Stimulated activated CD4-positive, alpha-beta T cell treated with anti-CD3 and anti-CD28 coated beads, Interleukin-1b, Interleukin-23, amount 100 ng/mL, for 24 hours (primary cell): ENCODE measurements at places on chromosomes 1 and 21.

GRCh38 chr1:232534552-232535517 is 95.1 kb downstream of the SIPA1L2 start:
- no peak for DNase-seq

DNA sequence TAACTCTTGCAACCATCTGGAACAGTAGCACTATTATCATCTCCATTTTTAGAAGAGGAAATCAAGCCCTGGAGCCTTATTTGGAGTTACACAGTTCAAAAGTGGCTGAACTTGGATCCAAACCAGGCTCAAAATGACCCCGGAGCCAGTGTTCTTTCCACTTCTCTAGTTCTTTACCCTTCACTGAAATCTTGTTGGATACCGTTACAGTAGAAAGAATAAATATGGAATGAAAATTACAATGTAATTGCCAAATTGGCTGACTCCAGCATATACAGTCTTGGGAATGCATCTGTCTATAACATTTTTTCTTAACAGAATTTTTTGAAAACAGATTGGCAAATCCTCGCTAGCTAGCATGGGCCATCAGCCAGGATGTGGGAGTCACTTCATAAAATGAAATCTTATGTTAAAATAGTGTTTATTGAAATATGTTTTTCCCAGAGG is 261.4 kb downstream of the CTH start:
- no peak for DNase-seq

- DNase-seq = no peak
Observed at GRCh38 chr1:55574691-55575225, 359.6 kb upstream of the USP24 start.

DNA sequence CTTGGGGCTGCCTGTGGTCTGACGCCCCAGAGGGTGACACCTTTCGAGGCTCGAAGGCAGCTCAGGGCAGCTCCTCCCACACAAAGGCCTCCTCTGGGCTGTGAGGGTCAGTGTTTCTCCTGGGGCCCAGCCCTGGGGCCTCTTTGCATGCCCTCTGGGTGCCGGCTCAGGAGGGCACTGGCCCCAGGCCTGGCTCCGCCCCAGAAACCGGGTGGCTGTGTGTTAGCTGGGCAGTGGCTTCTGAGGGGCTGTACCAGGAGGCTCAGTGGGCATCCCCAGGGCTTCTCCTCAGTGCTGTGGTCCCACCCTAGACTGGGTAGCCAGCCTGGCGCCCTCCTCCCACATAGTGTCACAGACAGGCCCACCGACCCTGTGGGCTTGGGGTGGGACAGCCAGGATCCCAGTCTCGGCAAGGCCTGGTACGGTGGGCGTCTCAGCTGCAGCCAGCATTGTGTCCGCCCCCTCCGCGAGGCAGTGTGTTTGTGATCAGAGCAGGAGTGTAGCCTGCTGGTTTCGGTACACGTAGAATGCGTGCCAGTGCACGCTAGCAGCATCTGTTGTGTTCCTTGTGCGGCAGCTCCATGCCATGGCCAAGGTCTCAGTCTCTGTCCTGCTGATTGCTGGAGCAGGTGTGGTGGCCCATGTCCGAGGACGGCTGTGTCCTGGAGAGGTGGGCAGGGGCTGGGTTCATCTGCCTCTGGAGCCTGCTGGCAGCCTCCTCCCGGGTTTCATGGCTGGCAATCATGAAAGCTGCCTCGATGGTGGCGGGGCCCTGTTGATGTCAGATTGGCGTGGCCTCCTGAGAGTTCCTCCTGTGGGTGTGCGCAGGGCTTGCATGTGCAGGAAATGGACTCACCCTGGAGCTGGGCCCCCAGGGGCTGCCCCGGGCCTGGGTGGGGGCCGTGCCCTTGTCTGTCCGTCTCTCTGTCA is 28.0 kb downstream of the RRP1 start:
- DNase-seq = no peak

DNA sequence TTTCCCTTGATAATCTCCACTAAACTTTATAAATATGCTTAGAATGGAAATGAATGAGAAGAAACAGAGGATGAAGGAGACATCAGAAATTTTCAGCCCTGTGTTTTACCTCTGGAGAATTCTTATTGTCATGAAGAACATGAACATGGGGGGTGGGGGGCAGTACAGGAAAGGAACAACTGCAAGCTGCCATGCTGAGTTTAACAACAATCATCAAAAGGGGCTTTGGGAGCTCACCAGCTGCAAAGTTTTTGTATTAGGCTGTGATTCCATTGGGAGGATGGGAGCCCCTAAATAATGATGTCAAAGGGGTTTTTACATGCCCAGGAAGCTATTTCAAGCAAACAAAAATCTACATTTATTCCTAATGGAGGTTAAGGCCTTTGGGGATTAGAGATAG is 103.3 kb downstream of the AKT3 start:
- no peak for DNase-seq

DNA sequence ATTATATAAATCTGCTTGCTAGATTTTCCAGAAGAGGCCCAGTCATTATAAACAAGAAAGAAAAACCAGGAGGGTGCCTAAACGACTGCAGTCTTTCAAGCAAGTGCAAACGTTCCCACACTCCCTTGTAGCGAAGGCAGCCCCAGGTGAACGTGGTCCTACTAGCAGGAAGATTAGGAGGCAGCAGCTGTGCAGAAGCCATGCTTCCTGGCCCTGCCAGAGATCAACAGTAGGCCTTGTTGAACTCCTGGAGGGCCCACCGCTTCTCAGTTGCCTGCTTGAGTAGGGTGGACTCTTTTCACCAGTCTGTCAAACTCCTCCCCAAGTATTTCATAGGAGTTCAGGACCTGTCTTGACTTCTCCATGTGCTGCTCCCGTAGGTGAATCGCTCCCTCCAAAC is 163.0 kb upstream of the GORAB start:
- DNase-seq = no peak

- no peak for DNase-seq
Observed at GRCh38 chr1:36803868-36804570, 230.3 kb downstream of the GRIK3 start.

GRCh38 chr1:10835822-10836421 is 39.5 kb upstream of the CASZ1 start:
- no peak for DNase-seq

GRCh38 chr1:155964193-155964592 is 14.2 kb downstream of the ARHGEF2 start:
- no peak for DNase-seq

DNA sequence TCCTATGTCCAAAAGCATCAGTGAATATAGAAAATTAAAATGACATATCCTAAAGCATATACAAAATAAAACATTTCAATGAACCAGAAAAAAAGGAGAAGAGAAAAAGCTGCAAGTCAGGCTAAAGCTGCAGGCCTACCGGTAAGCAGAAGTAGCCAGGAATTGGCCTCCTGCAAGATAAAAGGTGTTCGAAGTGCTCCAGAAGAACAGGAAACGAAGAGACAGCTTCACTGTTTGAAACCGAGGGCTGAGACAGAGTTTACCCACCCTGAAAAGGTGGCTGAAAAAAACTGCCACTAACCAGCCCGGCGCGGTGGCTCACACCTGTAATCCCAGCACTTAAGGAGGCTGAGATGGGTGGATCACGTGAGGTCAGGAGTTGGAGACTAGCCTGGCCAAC is 37.4 kb downstream of the NSL1 start:
- no peak for DNase-seq

GRCh38 chr1:219537223-219537631 is 75.7 kb downstream of the ZC3H11B start:
- DNase-seq = no peak

DNA sequence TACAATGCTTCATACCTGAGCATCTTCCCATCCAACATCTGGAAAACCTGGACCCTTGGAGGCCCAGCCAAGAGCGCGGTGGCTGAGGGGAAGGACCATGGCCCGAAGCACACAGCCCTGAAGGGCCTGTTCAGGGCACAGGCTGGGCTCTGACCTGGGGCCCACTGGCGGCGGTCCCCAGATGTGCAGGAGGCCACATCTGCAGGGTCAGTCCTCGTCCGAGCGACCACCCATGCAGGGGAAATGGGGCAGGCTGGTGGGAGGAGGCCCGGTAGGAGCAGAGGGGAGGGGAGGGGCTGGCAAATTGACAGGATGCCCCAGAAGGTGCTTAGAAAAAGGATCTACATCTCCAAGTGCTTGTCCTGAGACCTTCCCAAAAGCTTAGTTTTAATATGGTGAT is 59.9 kb downstream of the DISP3 start:
- DNase-seq = no peak

- DNase-seq = no peak
Observed at GRCh38 chr1:207352554-207352953, 31.1 kb downstream of the CD55 start.

DNA sequence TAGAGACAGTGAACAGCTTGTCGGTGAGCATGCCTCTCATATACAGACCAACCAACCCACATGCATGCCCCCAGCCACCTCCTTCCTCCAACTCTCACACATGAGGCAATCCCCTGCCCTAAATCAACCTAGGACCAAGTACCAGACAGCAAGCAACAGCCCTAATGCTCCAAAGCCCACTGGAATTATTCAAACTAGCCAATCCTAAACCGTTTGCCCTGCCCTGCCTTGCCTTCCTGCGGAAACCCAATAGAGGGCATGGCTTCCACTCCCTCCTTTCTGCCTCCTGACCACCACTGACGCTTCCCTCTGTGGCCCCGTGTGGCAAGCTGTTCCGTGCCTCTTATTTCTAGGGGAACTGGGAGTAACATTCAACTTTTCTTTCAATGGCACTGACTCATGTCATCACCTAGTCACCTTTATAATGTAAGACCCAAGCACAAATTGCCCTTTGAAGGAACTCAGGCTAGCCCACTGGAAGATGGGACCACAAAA is 129.3 kb upstream of the GJB5 start:
- no peak for DNase-seq

- DNase-seq = no peak
Observed at GRCh38 chr1:32636914-32637645, 13.3 kb downstream of the ZBTB8OS start.

DNA sequence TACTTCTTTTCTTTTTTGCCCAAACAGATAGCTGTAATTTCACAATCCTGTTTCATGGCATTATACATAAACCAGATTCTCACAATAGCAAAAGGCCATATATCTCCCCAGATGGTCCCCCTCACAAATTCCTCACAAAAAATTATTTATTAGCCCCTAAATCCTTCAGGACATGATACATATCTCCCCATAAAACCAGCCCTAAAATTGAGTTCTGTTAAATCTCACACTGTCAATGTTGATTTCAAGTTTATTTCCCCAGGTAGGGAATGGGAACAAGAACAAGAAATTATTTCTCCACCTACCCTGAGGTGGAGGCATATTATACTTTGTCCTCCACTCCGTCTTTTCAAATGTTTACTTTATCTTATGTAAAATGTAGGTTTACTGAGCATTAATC is 163.4 kb upstream of the CHRM3 start:
- DNase-seq = no peak

DNA sequence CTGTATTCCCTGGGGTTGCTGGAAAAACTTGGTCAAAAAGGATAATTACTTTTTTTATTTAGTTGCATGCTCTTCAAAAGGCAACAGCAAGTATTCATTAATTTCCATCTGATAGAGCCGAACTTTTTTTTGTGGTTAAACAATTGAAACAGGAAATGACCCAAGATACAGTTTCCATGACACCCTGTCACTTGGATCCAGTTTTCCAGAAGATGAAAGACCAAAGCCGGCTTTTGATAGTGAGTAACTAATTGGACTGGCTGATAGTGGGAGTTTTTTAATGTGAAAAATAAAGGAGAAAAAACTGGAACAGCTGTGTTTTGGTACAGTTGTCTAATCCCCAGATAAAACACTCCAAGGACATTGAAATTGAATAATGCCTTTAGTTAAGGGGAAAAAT is 33.0 kb downstream of the CACHD1 start:
- DNase-seq = no peak

- DNase-seq = no peak
Observed at GRCh38 chr1:50497007-50497406, 73.8 kb upstream of the DMRTA2 start.

DNA sequence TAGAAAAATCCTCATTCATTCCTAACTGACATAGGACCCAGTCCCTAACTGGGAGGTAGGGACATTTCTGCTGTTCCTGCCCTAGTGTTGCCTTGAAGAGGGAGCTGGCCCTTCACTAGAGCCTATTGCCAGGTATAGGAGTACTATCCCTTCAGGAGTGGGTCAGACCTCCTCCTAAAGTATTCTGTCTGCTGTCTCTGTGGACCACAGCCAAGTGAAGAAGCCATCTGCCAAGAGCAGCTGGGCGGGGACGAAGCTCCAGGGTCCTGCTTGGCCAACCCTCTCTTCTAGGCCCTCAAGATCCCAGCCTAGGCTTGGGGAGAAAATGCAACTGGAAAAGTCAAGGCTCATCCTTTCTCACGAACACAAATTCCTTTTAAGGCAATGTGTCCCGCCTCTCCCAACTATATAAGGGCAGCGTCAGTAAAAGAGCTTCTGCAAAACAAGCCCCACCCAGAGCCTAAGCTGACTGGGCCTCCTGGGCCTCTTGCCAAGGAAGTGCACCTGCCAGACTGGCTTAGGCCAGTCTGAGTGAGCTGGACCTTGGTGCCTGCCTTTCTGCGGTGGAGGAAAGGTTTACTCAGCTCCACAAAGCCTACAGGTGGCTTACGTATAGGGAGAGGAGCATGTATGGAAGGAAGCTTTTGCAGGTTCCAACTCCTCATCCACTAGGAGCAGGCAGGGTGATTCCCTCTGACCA is 638 bp upstream of the TUFT1 start:
- DNase-seq = no peak

DNA sequence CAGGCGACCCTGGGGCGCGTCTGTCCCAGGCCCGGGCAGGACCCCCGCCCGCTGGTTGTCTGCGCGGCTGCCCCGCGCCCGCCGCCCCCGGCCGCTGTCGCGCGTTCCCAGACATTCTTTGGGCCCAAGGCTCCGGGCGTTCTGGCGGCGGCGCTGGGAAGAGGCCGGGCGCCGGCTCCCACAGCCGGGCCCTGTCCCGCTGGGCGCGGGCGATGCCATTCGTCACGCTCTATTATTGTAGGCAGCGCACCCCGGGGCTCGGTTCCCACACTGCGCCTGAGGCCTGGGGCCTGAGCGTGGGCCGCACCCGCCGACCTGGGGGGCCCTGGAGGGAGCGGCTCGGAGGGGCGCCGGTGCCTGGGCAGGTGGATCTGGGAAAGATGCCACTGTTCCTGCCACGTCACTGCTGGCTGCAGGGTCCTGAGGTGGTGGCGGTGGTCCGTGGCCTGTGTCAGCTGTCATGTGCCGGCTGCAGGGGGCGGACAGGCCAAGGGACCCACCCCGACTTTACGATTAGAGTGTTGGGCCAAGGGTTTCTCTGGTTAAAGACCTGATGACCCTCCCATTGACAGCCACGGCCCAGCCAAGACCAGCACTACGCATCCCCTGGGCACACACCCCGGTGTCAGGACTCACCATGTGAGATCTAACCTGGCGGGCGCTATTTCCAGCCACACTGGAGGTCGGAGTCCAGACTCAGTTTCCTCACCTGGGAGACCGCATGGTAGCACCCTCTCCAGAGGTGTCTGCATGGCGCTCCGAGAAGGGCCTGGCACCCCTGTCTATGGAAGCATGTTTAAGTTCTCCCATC is 55.1 kb upstream of the ADARB1 start:
- DNase-seq = no peak

- DNase-seq = no peak
Observed at GRCh38 chr1:35406103-35406502, 137.6 kb downstream of the ZMYM4 start.

DNA sequence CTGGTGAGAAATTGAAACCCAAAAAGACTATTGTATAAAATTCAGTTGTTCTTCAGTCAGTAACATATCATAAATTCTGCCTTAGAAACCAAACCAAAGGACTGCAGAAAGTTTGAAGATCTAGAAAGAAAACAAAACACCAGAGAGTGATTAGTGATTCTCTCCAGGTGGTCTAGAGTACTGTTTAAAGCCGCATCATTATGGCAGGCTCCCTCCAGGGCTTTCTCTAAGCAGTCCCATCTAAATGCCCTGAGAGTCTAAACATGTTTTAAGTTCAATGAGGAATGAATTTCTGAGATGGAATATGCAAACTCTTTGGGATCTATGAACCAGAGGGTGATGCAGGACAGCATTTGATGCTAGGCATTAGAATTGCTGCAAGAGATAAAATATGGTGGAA is 100.9 kb upstream of the ST6GALNAC5 start:
- DNase-seq = no peak
